Stimulated activated CD8-positive, alpha-beta memory T cell treated with anti-CD3 and anti-CD28 coated beads, Interleukin-7, amount 100 ng/mL, for 1 hour (primary cell): ENCODE measurements at places on chromosomes 2 and 18.

DNA sequence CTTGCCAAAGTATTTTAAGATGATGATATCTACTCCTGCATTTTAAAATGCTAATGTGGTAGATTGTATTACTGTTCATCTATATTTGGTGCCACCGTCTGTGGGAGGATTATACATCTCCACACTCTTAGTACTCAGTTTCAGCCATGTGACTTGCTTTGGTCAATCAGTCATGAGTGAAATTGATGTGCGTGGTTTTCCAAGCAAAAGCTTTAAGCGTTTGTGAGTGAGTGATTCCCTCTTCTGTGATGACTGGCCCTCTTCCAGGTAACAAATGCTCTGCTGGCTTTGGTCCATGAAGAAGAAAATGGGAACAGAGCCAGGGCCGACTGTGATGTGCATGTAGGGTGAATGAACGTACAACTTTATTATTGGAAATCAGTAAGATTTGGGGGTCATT lies 330.4 kb downstream of the LPIN1 start:
- DNase-seq = no peak

DNA sequence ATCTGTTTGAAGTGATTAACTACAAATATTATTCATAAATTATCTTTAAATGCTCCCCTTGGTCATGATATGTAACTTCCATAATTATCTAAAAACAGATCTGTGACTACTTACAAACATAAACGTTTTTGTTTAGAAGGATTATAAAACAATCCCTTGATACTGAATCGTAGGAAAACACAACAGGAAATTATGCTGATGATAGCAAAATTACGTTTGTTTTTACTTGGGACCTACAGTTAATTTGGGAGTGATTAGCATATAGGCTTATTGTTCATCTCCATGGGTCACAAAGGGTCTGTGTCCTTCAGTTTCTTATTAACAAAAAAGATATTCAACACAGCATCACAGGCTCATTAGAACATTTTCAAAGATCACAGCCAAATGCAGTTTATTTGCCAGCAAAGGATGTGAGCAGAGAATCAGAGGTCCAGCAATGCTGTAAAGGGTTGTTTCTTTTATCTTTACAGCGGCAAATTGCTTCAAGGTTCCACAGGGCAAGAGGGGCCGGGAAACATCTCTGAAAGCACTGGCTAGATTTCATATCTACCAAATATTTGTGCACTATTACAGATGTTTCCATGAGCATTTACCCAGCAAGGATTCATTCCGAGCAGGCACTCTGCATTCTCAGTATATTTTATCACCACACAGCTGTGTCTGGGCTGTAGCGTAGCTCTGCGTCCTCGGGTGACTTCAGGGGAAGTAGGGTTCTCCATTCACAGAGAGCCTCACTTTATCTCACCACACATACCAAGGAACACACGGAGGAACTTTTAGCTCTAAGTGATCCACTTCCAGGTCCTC lies 4.1 kb downstream of the CCDC195 start:
- no peak for DNase-seq

- DNase-seq = no peak
Observed at GRCh38 chr2:133780099-133780996, 212.1 kb upstream of the NCKAP5 start.

GRCh38 chr2:83058683-83059082 lies 1400.4 kb downstream of the SUCLG1 start:
- no peak for DNase-seq

DNA sequence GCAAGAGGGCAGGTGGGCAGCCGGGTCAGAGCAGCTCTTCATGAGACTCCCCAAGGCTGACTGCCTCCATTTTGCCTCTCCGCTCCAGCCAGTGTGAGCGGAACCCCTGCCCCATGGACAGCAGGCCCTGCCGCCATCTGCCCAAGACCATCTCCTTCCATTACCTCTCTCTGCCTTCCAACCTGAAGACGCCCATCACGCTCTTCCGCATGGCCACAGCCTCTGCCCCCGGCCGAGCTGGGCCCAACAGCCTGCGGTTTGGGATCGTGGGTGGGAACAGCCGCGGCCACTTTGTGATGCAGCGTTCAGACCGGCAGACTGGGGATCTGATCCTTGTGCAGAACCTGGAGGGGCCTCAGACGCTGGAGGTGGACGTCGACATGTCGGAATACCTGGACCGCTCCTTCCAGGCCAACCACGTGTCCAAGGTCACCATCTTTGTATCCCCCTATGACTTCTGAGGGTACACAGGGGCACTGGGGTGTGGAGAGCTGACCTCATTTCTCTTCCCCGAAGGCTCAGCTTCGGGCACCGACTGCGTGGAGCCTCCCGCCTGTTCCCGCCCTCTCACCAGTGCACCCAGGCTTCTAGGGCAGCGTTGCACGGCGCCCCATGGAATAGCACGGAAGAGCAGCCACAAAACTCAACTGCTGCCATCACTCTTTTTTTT lies 49.0 kb downstream of the FBLN7 start:
- no peak for DNase-seq

- no peak for DNase-seq
Observed at GRCh38 chr2:3146772-3147650, 230.6 kb downstream of the EIPR1 start.

GRCh38 chr2:159907909-159908308 lies 109.9 kb upstream of the CD302 start:
- no peak for DNase-seq

- no peak for DNase-seq
Observed at GRCh38 chr2:96099861-96100798, 16.2 kb downstream of the ADRA2B start.

DNA sequence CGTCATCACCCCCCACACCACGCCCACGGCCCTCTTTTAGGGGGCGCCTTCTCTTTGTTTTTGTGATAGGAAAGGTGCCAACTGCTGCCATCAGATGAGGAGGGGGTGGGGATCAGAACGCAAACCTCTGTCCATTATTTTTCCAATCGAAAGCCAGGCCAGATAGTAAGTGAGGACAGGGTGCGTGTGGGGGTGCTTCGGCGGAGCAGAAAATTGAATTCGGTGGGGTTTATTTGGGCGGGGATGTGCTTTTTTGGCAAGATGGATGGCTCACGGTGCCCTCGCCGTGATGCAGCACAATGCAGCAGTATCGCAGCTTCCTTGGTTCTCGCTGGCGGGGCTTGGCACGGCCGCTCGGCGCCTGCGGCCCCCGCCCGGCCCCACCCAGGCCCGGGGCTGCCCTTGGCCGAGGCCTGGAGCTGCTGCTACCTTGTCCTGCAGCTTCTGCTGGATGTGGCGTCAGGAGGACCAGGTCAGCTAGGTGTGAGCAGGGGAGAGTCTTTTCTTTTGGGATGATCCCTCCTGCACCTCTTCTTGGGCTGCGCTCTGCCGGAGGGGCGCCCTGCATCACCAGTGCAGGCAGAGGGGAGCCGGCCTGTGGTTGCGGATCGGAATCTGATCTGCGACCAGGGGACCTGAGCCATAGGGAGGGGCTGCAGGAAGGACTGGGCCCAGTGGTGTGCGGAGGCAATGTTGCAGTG lies 1.3 kb downstream of the SPTBN1 start:
- DNase-seq = no peak

- no peak for DNase-seq
Observed at GRCh38 chr2:101768556-101769220, 71.2 kb downstream of the MAP4K4 start.

DNA sequence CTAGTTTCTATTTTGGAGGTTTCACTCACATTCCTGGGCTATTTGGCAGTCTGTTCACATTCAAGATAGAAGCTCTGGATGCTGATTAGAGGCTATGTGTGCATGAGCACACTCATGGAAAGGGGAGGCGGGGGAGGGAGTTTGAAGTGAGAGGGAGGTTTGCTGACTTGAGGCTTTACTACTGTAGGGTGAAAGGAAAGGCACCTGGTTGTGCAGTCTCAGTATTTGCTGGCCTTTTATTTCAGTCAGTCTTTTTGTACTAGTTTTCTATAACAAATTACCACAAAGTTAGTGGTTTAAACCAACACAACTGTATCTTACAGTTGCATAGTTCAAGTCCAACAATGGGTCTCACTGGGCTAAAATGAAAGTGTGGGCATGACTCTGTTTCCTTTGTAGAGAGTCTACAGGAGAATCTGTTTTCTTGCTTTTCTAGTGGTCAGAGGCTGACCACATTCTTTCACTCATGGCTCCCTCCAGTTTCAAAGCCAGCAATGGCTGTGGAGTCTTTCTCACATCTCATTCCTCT lies 47.7 kb upstream of the NR4A2 start:
- no peak for DNase-seq

DNA sequence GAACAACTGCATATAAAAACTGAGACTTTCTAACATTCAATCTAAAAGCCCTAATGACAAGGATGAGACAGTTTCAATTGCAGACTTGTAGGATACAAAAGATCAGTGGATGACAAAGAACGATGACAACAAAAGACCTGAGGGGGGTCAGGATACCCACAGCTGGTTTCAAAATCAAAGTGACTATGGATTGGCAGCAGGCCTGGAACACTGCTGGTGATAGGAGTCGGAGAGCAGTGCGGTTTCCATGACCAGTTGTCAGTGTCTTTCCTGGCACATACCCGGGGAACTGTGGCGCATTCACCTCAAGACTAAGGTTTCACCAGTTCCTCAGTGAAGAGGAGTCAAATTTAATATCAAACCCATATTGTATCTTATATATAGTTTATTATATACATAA lies 42.0 kb downstream of the EHD3 start:
- no peak for DNase-seq

- DNase-seq = no peak
Observed at GRCh38 chr2:158917121-158917520, 51.3 kb upstream of the TANC1 start.
